ENCODE measurements at places on chromosomes 7 and 10.
A peak's percentile ranks its signal among the peaks of the same experiment; 100 is the strongest.

DNA sequence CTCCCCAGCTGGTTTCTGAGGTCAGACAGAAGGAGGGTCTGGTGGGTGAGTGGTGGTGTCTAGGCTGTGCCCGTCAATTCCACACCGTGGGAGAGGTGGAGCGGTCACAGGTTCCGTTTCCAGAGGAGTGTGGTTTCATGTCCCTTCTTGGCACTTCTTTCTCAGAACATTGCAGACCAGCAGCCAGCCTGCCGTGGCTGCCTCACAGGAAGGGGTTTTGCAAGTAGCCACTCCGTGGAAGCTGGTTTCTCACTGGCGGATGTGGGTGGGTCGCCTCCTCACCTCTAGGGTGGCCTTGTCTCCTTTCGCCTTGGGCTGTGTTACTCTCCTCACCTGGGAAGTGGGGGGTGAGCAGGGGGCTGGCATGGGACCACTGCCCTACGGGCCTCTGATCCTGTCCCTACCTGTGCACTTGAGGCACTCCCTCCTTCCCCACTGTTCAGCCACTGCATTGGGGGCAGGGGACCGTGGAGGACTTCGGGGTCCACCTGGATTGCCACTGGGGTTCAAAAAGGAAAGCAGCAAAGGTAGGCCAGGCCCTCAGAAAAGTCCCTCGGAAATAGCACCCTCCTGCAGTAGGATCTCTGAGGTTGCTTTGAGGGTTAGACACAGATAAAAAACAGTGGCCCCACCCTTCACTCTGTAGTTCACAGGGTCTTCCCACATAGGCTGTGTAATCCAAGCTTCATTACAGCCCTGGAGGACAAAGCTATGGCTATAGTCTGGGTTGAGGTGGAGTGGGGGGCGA lies 33.9 kb downstream of the TSPAN14 start:
- no peak for DNase-seq

DNA sequence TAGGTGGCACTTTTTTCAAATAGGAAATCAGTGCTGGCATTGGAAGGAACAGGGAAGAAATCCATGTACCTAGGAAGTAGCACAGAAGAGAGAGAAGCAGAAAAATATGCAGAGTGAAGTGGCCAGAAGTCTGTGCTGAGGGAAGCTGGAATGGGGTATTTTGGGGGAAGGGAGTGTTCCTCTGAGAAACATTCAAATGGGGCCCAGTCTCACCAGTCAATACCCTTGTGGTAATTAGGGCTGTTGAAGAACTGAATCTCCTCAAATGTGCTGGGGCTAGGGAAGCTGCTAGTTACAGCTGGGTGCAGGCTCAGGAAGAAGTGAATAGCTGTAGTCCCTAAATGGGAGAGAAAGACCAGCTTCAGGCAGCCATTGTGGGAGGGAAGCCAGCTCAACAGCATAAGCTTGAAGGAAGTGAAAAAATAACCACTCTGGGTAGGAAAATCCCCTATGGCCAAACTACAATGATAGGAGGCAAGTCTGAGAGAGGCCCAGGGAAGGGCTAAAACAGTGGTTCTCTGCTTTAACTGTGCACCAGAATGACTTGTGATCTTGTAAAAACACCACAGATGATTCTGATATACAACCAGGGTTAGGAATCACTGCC lies 7.6 kb downstream of the NDST2 start:
- no peak for DNase-seq

DNA sequence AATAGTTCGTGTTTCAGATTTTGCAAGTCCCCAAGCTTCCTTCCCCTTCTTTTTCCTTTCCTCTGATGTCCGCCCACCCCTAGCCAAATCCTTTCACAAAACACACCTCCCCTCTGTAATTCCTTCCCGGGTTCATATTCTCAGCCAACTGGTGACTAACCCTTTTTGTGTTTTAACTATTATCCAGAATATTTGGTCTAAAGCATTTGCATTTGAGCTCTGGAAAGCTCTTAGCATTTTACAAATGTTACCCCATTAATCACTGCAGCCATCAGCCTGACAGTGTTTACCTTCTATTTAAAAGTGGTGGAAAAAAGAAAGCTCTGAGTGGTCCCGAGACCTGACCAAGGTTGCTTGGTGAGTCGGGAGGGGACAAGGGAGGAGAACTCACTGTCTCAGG lies 139.0 kb downstream of the CREB5 start:
- DNase-seq, result no peak

DNA sequence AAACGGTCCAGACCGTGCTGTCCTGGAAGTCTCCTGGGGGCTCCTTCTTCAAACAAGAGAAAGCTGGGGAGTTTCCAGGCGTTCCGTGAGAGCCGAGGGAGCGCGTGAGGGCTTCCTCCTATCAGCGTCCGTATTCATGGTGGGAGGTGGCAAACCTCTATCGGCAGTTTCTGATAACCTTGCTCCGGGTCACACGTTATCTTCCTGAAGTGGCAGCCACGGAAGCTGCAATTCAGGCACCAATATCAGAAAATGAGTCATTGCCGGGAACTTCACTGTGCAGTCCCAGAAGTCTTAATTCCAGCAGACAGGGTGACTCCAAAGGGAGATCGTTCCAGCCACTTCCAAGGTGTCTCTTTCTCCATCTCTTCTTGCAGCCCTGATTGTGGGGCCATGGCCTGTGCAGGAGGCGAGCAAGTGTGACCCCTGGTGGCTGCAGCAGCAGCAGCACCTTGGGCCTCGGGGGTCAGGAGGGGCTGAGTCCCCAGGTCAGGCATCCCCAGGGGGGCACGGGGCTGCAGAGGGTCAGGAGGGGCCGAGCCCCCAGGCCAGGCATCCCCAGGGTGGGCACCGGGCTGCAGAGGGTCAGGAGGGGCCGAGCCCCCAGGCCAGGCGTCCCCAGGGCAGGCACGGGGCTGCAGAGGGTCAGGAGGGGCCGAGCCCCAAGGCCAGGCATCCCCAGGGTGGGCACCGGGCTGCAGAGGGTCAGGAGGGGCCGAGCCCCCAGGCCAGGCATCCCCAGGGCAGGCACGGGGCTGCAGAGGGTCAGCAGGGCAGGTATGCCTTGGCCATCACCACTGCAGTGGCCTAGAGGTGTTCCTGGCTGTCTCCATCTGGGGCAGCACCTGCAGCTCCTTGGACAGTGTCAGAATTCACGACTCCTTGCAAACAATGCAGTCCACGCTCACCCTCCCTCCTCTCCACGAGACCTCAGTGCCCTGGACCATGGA lies 538.7 kb downstream of the DNAJB6 start:
- peak; percentile 70 for DNase-seq

DNA sequence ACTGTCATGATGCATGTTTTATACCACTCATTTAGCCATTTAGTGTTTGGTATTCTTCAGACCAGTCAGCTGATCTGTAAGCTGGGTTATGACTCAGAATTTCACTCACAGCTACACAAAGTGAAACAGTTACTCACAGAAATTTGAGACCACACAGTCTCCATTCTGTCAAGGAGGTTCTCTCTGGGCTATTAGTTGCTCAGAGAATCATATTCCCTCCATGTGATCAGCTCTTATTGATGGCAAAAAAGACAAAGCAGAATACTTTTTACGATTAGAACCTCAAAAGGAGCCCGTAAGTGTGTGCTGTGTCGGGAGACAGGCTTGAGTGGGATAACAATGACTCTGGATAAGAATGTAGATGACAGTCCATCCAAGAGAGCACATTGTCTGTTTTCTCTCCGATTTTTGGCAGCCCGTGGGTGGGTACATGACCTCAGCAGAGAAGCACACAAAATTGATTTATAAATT lies 277.6 kb upstream of the SORCS1 start:
- DNase-seq, result no peak

GRCh38 chr10:51937308-51938140 lies 238.1 kb upstream of the CSTF2T start:
- no peak for DNase-seq

GRCh38 chr7:127890726-127891125 lies 140.5 kb downstream of the LRRC4 start:
- DNase-seq, result no peak

GRCh38 chr7:17951742-17952254 lies 11.5 kb upstream of the SNX13 start:
- no peak for DNase-seq

- no peak for DNase-seq
Measured at GRCh38 chr7:155062411-155062810, 7.7 kb upstream of the HTR5A start.

Measured in mesendoderm (in vitro differentiated cells).